ENCODE measurements at places on chromosomes 1 and 21. TPM values are rescaled to one million over a fixed set of nuclear protein-coding genes. Genes with fewer than 3 reads are reported as not detected.

The KRTAP19-3 gene
- not detected for polyA plus RNA-seq

The C1orf185 gene
- polyA plus RNA-seq = 32.8 TPM

The HSD3B2 gene
- polyA plus RNA-seq = 3.1 TPM

The PLPPR4 gene
- polyA plus RNA-seq = 6.0 TPM

The PGBD5 gene
- 16.0 TPM for polyA plus RNA-seq

The CRNN gene
- not detected for polyA plus RNA-seq

The ZSWIM5 gene
- polyA plus RNA-seq = 8.8 TPM

The DLGAP3 gene
- 10.6 TPM for polyA plus RNA-seq

The SLC22A15 gene
- polyA plus RNA-seq = 1.8 TPM
